ENCODE measurements at places on chromosomes 1 and 21.

- no peak for DNase-seq
Observed at GRCh38 chr1:64112281-64112680, 91.1 kb upstream of the UBE2U start.

GRCh38 chr21:44611551-44611950, 328 bp upstream of the KRTAP10-8 start:
- DNase-seq, result no peak

DNA sequence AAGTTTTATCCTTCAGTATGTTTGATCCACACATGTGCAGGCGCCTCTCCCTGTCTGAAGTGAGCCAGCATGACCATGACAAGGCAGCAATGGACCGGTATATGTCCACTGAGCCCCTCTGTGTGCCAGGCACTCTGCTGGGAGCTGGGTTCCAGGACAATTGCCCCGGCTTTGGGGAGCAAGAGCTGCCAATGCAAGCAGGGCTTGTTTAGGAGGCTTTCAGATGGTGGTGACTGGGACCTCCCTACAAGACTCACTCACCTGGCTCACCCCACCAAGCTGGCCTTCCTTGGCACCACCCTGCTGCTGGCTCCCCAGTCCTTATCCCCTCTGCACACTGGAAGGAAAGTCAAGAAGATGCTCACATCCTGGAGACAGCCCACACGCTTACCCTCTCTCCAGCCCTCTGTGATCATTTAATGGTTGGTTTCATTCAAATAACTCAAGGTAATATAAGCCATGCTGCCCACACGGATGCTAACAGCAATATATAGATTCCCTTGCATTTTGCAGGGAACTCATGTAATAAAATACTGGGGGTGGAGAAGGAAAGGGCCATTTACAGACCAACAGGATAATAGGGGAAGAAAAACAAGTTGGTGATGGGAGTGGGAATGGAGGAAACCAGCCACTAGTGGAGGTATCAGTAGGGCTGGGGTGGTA, 23.6 kb downstream of the KCND3 start:
- no peak for DNase-seq

DNA sequence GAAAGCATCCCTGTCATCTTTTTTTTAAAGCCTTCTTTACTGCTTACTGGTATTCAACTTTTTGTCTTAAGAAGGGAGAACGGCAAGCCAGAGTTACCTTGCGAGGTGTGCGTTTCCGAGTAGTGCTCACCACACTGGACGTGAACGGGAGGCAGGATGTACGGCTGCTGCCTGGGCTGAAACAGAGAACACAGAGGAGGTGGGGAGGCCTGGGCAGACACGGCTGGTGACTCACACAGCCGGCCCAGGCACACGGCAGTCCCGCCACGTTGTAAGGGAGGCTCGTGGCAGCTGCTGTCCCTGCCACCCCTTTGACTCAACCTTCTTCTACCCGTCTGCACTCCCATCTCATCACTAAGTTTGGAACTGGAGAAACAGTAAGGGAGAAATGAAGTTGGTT, 105.8 kb downstream of the SMYD2 start:
- DNase-seq, result no peak

- DNase-seq, result no peak
Observed at GRCh38 chr1:80982831-80983230, 817.9 kb upstream of the ADGRL2 start.

DNA sequence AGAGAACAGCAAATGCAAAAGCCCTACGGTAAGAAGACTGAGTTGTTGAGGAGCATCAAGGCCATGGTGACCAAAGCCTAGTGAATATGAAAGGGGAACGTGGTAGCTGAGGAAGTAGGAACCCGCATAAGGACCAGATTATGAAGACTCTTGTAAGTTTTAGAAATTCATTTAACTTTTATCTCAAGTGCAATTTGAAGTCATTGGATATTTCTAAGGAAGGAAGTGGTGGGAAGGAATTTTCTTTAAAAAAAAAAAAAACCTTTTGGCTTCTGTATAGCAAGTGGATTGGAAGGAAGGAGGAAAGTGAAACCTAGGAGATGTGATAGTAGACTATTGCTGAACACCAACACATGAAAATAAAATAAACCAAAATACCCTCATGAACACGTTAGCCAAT, 119.0 kb downstream of the TNFSF18 start:
- DNase-seq, result no peak

DNA sequence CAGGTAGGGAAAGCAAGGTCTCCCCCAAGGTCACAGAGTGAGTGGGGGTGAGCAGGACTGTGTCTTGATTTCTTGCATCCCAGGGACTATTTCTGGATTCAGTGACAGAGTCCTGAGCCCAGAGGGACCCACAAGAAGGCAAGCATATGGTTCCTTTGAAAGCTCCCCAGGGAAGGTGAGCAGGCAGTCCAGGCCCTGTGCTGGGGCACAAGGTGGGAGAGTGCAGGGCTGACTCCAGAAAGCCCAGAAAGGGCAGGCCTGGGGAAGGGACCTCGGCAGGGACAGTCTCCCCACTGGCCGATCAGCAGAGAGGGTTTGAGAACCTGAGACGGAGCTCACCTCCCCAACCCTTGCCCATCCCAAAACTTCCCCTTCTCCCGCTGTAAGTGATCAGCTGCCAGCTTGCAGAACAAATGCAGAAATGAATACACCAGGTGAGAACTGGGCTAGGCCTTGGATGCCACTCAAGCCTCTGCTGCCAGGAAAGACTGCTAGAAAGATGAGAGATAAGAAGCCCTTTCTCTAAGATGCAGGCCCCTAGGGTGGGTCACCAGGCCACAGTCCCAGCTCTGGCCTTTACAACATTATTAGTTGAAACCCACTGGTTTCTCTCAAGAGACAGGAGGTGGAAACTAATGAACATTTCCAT, 121.0 kb downstream of the GLIS1 start:
- DNase-seq, result no peak

- DNase-seq, result no peak
Observed at GRCh38 chr1:61053226-61053711, 29.1 kb upstream of the NFIA start.

- no peak for DNase-seq
Observed at GRCh38 chr1:203170625-203171330, 4.8 kb downstream of the MYBPH start.

DNA sequence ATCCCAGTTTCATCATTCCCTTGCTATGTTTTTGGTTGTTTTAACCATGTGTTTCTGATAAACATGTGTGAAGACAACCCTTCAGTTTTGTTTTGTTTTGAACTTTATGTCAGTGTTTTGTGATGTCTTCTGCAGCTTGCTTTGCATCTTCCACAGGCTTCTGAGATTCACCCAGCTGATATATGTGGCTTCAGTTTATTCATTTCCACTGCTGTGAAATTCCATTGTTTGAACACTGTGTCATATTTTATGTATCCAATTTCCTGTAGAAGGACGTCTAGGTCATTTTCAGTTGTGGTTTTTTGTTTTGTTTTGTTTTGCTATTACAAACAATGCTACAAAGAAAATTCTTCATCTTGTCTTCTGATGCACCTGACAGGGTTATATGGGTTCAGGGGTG, 27.2 kb upstream of the SLC26A9 start:
- DNase-seq, result no peak

GRCh38 chr1:36580524-36580923, 97.8 kb upstream of the CSF3R start:
- no peak for DNase-seq

GRCh38 chr1:228376651-228377631, 29.7 kb downstream of the TRIM11 start:
- no peak for DNase-seq

GRCh38 chr1:185559684-185560331, 174.4 kb upstream of the HMCN1 start:
- no peak for DNase-seq

DNA sequence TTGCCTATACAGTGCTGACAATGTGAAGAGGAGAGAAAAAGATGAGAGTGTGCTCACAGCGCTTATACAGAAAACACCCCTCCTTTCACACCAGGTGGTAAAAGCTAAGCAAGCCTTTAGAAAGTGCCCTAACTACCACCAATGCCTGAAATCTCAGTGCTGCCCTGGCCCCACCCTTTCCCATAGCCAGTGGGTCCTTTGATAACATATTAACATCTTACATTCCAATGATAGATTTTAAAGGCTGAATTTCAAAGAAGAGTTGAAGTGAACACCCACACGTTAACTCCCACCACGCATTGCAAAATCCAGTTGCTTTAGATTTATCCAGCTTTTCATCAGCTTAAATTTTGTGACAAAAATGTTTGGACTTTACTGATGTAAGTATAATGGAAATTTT, 58.1 kb upstream of the SSX2IP start:
- no peak for DNase-seq

DNA sequence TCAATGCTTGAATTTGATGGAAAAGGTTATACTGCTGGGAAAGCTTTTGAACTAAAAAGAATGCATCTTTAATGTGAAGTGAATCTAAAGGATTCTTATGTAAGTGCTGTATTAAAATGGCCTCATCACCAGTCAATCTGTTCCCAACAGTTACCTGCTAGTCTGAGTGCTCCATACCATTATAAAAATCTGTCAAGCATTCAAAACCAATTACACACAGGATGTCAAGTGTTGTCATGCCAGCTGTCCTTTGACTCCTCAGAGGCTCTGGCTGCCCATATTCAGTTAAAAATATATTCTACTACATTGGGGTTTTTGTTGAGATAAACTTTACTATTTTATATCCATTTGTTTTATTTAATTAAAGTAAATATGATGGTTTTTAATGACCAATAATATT, 1587.7 kb downstream of the AMY1C start:
- peak; percentile 74 for DNase-seq

GRCh38 chr1:11997081-11997850, 17.0 kb downstream of the MFN2 start:
- DNase-seq, result no peak

- peak; percentile 72 for DNase-seq
Observed at GRCh38 chr1:178542554-178543289, 29.8 kb downstream of the TEX35 start.

DNA sequence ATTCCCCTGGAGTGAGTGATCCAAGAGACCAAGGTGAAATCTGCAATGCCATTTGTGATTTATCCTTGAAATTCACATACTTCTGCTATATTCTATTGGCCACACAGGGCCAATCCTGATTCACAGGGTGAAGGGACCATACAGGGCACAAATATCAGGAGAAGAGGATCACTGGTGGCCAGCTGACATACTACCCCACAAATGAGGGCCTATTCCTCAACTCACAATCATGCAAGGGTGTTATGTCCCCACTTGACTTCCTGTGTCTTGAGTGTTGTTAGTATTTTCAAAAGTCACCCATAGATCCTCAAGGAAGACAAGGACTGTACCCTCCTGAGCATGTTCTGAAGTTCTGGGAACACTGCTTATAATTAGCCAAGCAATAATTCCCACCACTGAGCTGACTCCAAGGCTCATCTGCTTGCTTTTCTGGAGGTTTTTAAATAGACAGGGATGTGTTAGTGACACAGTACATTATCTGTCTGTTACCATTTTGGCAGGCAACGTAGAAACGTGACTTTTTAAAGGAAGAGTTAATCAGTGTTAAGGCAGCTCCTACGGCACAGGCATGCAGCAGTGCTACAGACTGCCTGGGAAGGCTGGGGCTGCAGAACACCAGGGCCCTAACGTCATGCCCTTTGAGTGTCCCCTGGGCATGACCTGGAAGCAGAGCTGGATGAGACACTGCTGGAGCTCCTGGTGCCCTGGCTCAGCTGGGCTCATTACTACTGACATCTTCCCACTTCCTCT, 137.4 kb downstream of the FAM78B start:
- no peak for DNase-seq

- no peak for DNase-seq
Observed at GRCh38 chr21:40269239-40269638, 402.0 kb downstream of the PCP4 start.

- no peak for DNase-seq
Observed at GRCh38 chr1:108708691-108709660, 3.7 kb upstream of the FNDC7 start.

- DNase-seq, result no peak
Observed at GRCh38 chr1:180003026-180003695, 48.6 kb downstream of the CEP350 start.

DNA sequence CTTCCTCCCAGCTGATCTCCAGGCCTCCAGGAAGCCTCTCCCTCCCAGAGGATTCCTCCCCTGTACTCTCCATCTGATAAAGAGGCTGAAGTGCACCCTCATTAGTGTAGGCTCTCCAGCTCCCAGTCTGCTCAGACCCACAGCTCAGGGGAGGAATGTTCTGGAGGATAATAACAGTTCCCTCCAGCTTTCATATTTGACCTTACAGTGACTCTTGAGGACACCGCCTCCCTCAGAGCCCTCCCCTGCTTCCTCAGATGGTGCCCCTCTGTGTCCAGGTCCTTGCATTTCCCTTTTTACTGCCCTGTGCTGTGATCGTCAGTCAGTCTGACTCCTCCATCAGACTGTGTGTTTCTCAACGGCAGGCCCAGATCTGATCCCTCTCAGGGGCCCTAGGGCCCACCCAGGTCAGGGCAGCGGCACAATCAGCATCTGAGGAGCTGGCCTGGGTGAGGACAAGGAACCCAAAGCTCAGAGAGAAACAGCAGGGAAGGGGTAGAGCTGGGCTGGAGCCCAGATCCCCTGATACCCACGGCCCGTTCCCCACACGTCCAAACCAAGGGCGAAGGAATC, 1.1 kb upstream of the SHISAL2A start:
- no peak for DNase-seq

- DNase-seq, result no peak
Observed at GRCh38 chr1:226814751-226815537, 55.5 kb upstream of the PSEN2 start.

GRCh38 chr21:35406635-35407034, 357.5 kb upstream of the RUNX1 start:
- no peak for DNase-seq
